ENCODE measurements at places on chromosomes 5 and 9.
A peak's percentile ranks its signal among the peaks of the same experiment; 100 is the strongest.

GRCh38 chr5:81768935-81769452 lies 18.1 kb upstream of the SSBP2 start:
- DNase-seq: no peak

- DNase-seq: no peak
Measured at GRCh38 chr5:72246954-72247442, 73.0 kb downstream of the MRPS27 start.

GRCh38 chr9:134419684-134420076 lies 93.4 kb downstream of the RXRA start:
- no peak for DNase-seq

- no peak for DNase-seq
Measured at GRCh38 chr5:148012801-148013200, 51.0 kb upstream of the SPINK5 start.

- no peak for DNase-seq
Measured at GRCh38 chr5:67028371-67028770, 168.2 kb downstream of the CD180 start.

DNA sequence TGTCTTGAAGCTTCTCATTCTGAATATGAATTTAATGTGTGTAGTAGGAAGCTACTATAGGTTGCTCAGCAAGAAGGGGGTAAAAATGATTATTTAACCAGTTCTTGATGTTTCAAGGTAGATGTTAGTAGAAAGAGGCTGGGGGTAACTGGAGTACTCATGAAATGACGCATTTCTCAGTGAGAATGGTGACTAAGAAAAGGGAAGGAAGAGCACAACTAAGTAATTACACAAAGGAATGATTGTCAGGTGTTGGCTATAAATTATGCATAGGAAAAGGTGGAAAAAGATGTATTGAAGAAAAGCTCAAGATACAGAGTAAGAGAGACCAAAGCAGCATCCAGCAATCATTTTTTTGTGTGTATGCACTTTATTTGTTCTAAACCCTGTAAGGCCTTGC lies 1.4 kb upstream of the PSIP1 start:
- no peak for DNase-seq

GRCh38 chr5:122121479-122122465 lies 7.6 kb upstream of the ZNF474 start:
- no peak for DNase-seq

DNA sequence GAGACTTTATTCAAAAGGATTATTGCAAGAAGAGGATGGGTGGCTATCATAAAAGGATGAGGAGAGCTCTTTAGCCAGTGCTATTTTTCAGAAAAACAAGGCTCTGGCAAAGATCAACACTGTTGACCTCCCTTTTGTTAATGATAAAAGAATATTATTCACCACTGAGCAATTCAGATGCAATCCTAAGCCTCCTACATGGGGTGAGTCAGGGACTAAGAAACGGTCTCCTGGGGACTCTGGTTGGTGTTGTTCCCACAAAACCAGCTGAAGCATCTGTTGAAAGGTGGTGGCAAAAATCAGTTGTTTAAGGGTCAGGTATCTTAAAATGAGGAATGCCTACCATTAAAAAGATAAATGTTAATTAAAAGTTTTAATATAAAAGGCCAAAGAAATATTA lies 7.7 kb upstream of the GCNT1 start:
- DNase-seq: no peak

- no peak for DNase-seq
Measured at GRCh38 chr5:89168766-89169165, 285.8 kb upstream of the MEF2C start.

DNA sequence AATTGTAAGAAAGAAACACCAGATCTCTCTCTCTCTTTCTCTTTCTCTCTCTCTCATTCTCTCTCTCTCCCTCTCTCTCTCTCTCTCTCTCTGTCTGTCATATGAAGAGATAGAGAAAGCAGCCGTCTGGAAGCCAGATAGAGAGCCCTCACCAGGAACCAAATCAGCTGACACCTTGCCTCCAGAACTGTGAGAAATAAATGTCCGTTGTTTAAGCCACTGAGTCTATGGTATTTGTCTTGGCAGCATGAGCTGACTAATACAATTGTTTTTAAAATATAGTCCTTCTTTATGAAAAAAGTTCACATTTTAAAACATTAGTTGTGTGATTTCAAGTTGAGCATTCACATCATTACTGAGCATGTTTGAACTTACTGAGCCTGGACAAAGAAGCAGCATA lies 275.6 kb downstream of the CETN3 start:
- no peak for DNase-seq

- peak; percentile 65 for DNase-seq
Measured at GRCh38 chr5:116084871-116085715, at the start of gene COMMD10. COMMD10 (plus strand) TSS chr5:116085025.

DNA sequence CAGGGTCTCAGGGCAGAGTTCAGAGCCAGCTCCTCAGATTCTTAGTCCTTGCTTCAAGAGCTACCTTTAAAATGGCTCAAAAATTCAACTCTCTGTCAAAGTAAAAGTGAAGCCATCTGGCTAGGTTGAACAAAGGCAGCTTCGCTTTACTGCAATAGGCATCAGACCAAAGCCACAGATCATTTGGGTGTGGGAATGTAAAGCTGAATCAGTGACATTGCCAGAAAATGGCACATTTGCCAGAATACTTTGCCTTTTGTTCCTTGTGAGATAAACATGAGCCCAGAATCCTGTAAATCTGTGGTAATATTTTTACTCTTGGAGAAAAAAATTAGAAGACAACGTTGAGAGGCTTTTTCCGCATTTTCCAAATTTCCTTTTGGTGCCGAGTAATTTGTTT lies 210.5 kb downstream of the PALM2AKAP2 start:
- DNase-seq: no peak

DNA sequence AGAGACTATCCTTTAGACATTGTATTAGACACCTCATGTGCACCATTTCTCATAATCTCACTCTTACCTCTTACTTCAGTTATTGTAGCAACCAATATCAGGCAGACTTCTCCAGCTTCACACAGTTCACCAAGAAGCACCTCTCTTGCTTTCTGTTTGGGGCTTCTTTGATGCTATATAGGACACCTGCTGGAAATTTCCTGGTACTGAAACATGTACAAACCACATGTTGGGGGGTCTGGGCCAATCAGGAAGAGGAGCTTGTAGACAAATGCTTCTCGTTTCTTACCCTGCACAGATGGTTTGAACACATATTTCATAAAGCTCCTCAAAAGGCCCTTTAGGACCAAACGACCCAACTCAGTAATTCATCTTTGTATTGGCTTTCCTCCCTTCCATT lies 212.1 kb downstream of the IZUMO3 start:
- no peak for DNase-seq

DNA sequence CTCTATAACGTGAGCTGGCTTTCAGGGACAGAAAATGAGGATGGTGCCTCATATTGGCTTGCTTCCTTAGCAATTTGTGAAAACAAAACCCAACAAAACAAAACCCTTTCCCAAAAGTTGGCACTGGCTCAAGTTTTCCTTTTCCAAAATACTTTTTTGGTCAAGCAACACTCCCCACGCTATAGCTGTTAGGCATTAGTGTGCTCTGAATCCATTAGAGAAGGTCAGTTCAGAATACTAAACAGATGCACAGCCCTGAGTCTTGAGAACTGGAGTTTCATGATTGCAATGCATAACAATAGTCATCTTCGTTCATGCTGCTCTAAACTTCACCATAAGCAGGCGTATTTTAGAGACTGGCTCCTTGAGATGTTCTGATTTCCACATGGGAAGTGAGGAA lies 172.0 kb upstream of the KLF9 start:
- no peak for DNase-seq

DNA sequence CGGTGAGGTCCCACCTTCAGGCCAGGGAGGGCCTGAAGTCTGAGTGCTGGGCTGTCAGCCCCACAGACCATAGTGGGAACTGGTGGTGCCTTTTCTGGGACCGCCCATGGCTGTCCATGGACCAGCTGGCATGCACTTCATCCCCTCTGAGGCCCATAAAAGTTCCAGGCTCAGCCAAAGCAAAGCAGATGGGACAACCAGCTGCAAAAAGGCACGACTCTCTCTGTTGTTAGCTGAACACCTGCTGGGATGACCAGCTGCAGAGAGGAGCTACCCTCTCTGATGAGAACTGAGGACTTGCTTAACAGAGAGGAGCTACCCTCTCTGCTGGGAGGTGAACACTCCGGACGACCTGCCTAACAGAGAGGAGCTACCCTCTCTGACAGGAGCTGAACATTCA lies 844.3 kb upstream of the DMAC1 start:
- DNase-seq: no peak

DNA sequence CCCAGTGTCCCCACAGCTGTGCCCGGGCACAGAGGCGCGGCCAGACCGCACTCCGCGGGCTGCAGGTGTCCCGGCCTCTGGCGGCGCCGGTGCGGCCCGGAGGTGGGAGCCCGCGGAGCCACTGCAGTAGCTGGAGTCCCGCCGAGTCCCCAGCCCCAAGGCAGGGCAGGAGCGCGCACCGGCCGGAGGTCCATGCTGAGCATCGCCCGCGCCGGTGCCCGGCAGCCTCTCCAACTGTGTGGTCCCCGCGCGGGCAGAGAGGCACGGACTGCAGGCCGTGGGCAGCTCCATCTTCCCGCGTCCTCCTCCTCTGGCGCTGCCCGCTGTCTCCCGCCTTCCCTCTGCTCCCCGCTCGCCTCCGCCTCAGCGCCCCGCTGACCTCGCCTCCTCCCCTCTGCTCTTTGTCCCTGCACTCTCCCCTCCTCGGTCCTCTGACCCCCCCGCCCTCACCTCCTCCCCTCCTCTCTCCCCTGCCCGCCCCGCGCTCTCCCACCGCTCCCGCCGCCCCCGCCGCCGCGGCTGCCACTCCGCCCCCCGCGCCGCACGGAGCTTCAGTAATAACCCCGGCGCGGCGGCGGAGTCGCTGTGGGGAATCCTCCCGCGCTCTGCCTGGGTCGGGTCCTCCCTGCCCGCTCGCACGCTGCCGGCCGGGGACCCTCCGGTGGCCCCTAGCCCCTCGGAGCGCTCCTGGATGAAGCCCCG lies at the start of gene ADAMTS16:
TSS of gene ADAMTS16 (plus strand) at position 554 of the 702 bp plus-strand sequence. CDS start at position 692, 138 bp downstream.
- no peak for DNase-seq

DNA sequence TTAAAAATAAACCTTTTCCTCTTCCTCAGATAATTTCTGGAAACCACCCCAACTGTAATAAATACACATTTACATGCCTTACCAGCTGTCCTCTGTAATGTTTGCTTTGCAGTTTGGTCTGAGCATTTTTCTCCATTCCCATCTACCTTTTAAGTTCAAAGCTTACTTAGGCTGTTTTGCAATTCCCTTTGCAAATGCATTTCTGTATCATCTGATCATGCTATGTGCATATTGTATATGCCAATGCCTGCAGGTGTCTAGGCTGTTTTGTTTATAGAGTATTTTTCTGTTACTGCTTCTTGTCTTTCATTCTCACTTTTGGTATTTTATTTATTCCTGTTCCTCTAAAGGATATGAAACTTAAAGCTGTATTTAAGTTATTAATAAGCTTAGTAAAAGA lies 86.3 kb downstream of the SLC44A1 start:
- DNase-seq: no peak

DNA sequence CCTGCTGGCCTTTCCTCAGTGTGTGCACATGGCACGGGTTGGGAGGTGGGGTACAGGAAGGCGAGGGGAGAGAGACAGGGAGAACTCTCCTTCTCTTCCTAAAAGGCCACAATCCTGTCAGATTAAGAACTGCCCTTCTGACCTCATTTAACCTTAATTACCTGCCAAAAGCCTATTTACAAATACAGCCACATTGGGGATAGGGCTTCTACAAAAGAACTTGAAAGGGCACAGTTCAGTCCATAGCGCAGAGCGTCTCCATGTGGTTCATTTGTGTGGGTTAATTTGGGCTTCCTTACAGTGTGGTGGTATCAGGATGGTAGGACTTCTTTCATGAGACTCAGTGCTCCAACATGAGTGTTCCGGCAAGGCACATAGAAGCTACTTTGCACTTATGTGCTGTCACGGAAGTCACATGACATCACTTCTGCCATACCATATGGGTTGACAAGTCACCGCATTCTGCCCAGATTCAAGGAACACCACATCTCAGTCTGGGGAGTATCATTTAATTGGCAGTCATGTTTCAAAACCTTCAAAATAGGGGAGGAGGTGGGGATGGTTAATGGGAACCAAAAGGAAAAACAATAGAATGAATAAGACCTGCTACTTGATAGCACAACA lies 46.8 kb downstream of the NLN start:
- no peak for DNase-seq

- no peak for DNase-seq
Measured at GRCh38 chr9:129223551-129224208, 45.6 kb upstream of the IER5L start.

- DNase-seq: no peak
Measured at GRCh38 chr9:27353474-27354229, 56.7 kb upstream of the EQTN start.

GRCh38 chr5:178111925-178112324 lies 1.4 kb upstream of the N4BP3 start:
- no peak for DNase-seq

DNA sequence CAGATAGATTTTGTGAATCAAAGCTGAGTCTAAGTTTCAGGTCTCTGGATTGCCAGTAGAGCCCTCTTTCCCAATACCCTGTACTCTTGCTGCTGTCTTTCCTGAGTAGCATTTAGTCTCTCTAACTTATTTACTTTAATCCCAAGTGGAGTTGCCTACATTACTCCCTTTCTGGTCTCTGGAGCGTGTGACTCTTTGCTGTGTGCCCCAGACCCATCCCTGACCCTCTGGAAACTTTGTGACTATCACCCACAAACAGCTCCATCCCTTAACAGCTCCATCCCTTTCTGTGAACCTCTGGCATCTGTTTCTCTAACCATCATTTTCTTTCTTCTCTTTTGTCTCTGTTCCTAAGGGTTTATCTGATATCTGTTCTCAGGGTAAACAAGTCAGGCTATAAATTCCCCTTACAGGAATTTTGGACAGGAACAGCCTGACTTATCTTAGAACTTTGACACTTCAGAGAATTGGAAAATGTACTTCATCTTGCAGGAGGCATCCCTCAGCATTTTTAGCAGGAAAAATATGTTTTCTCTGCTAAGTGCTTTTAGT lies 1167.1 kb upstream of the SEMA6A start:
- no peak for DNase-seq

DNA sequence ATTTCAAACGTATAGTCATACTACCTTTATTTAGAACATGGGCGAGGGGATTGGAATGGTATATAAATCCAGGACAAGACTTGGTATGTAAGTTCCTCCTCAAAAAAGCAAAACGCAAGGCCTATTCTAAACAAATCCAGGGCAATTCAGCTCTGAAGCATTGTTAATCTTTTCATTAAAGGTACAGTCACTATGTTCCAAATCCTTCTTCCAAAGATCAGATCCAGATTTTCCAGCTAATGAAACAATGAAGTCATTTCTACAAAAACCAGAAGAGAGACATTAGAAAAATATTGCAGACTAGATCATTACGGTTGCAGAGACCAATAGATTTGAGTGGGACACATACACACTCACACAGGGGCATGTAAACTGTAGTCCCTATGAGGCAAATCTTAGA lies 116.1 kb upstream of the BNC2 start:
- DNase-seq: no peak

GRCh38 chr5:90747693-90748092 lies 189.1 kb downstream of the ADGRV1 start:
- no peak for DNase-seq
